Stimulated activated CD8-positive, alpha-beta memory T cell treated with anti-CD3 and anti-CD28 coated beads, Interleukin-7, amount 100 ng/mL, for 24 hours (primary cell): ENCODE measurements at places on chromosomes 7 and 10.

DNA sequence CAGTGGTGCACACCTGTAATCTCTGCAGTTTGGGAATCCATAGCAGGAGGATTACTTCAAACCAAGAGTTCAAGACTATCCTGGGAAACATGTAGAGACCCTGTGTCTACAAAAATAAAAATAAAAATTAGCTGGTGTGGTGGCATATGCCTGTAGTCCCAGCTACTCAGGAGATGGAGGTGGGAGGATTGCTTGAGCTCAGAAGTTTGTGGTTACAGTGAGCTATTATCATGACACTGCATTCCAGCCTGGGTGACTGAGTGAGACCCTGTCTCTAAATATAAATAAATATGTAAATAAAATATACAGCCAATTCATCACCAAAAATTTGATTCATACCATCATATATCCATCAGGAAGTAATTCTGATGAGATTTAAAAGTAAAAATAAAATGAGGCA is 60.9 kb downstream of the ANKRD7 start:
- no peak for DNase-seq

DNA sequence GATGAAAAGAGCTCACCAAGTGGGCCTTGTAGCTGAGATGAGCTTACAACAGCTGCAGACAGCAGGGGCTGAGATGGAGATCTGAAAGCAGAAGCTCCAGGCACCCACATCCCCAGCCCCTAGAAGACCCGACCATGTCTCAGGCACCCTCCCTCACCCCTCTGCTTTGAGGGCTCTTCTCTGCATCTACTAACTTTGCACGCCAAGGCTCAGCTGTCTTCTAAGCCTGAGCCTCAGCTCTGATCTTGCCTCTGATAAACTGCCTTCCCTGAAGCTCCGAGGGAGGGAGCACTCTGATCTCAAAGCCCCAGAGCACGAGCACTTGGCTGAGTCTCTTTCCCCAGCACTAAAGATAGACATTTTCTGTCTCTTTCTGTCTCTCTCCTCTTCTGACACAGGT is 42.0 kb downstream of the ANXA8 start:
- DNase-seq = no peak

- DNase-seq = no peak
Measured at GRCh38 chr7:21620054-21620453, 77.2 kb downstream of the DNAH11 start.

DNA sequence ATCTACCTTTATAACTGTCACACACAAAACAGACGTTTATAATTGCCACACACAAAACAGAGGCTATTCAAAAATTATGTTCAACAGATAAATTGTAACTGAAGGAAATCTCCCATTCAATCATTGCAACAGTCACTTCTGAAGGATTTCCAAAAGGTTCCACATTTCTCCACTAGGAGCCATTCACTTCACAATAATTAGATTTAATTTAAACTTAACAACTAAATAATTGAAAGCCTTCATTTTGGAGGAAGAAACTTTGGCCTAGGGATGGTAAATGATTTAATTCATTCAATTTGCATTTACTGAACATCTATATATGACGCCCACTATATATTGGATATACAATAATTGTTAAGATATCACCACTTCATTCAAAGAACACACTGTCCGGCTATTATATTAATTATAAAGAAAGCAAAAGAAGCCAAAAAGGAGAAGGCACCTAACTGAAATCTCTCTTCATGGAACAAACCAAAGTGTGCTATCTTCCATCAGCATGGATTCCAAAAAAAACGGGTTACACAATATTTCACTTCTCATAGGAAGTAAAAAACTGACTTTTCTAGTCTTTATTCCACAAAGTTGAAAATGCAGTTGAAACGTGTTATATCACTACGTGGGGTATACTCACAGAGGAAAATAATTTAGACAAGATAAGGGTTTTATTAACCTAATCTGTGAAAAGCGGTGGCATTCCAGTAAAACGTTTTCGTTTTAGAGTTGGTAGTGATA is 1.7 kb downstream of the ATAD1 start:
- no peak for DNase-seq

DNA sequence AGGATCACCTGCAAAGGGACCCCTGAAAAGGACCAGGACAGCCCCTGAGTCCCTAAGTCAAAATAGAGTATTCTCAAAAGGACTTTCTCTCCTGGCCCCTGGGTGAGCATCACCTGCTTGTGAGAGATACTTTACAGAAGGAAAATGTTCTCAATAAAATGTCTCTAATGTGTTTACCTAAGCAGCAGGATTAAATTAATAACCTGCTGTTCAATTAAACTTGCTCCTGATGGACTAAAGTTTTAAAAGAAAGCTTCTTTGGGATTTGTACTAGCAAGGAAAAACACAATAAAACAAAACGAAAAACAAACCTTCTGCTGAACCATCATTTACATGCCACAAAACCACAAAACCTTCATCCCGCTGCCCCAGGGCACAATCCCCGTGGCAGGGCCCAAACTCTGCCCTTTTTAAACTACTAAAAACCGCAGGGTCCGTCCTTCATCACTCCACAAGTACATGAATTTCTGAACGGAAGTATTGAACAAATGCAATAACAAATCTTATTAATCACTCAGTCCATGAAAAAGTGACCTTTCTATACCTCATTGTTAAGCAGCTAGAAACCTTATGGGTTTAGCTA is 197.7 kb downstream of the TCERG1L start:
- DNase-seq = no peak

GRCh38 chr7:21550821-21551531 is 8.1 kb downstream of the DNAH11 start:
- no peak for DNase-seq

DNA sequence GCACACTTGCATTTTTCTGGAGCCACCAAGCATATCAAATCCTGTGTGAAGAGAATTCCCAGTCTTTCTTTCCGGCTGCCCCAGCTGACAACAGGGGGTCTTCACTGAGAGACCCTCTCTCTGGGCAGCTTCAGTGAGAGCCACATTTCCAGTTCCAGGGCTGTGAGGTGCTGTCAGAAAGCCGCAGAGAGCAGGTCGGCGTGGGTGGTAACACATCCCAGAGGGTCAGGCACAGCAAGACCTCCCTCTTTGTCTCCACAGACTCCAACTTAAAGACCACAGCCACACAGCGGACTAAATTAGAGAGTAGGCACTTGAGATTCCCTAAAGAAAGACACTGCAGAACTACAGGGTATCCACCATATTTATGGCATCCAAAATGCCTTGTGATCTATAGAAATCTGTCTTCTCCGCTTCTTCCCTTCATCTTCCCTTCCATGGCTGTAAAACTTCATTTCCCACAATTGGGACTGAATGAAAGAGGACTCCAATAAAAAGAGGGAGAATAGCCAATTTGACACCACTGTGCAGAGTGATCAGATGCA is 116.0 kb upstream of the C7orf33 start:
- no peak for DNase-seq

DNA sequence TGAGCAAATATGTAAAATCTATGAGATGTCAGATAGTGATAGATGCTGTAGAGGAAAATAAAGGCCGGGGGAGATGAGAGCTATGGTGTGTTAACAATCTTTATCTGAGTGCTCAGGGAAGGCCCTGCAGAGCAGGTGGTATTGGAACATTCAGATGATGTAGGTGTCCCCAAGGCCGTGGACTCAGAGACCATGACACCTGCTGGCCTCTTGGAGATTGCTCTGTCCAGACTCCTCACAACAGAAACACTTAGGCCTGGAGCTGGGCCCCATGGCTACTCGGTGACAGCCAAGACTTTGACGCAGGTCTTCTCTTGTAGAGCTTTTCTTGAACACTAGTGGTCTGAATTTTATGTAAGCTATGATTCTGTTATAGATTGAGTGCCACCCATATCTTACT is 13.3 kb downstream of the AKR1E2 start:
- no peak for DNase-seq

GRCh38 chr7:88637795-88638194 is 121.7 kb upstream of the ZNF804B start:
- DNase-seq = no peak

DNA sequence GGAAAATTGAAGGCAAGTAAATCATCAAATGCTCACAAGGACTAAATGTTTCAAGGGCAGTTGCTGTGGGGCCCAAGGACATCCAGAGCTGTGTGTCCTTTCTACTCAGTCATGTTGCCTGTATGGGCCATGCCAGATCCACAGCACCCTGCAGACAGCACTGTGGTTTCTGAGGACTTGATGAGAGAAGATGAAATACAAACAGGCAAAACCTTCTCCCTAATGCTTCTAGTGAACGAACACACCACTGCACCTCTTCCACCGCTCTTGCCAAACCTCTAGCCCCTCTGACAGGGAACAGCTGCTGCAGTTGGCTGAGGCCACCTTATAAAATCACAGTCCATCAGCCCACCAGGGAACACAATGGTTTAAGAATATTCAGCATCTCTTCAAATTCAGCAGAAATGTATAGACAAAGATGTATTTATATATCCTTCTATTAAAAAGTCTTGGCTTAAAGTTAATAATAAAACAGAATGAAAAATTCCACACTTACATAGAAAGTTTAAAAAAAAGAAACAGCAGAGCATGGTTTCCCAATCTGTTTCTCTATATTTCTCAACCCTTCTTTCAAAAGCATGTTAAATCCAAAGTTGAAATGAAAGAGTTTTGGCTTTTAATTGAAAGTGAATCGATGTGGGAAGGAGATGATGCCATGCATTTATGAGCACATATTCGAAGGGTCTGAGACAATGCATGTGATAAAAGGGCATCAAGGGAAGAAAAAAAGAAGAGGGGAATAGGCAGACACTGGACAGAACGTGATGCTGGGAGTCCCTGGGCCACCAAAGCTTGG is 14.0 kb downstream of the CYP3A7 start:
- DNase-seq = no peak

GRCh38 chr10:27908231-27908630 is 90.6 kb downstream of the ODAD2 start:
- no peak for DNase-seq

DNA sequence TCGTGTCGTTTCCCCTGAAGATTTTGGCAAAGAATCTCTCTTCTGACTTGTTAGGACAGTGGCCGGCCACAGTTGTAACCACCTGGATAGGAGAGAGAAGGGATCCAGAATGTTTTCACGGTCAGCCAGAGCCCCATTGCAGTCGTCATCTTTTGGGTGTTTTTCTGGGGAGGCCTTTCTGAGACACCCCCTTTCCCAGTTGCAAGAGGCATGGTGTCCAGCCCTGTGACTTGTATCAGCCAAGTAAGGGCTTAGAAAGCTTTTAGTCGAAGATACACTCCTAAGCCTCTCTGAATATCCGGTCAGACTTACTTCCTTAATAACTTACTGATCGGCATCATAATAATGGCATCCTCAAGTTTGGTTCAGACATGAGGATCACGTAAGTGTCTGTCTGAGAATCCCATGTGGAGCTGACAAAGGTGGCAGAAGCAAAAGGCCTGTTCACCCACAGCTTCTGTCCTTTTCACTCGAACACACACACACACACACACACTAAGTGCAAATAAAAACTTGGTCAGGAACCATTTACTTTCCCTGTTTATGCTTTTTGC is 435.7 kb upstream of the GALNT17 start:
- DNase-seq = no peak

- no peak for DNase-seq
Measured at GRCh38 chr10:1121271-1121970, 65.2 kb downstream of the WDR37 start.

- no peak for DNase-seq
Measured at GRCh38 chr10:34622945-34623344, 192.2 kb downstream of the PARD3 start.

- no peak for DNase-seq
Measured at GRCh38 chr10:78475437-78475836, 441.8 kb downstream of the RPS24 start.

GRCh38 chr10:89475125-89475524 is 60.3 kb downstream of the SLC16A12 start:
- no peak for DNase-seq

DNA sequence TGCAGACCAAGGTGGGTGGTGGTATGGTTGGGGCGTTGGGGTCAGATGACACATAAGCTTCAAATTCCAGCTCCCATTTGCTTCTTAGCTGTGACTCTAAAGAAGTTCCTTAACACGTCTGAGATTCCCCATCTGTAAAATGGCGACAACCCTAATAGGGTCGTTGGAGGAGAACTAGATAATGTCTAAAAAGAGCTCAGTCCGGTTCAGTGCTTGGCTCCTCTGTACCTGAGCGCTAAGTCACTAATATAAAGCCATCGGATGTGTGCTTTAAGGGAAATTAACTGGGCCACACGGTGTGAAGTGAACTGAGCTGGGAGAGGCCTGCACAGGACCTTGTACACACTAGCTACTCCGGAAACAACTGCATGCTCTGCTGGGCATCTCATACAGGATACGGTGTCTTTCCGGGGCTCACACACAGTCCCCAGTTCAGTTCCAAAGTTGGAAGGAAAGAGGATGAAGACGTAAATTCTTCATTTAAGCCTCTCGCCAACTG is 476 bp upstream of the ZFYVE27 start:
- no peak for DNase-seq
